ENCODE measurements at places on chromosomes 3 and 15. TPM values are rescaled to one million over a fixed set of nuclear protein-coding genes. Genes with fewer than 3 reads are reported as not detected.

The P2RY12 gene
- not detected for total RNA-seq

The RYR3 gene
- total RNA-seq, result not detected

The SLC27A2 gene
- total RNA-seq, result 0.84 TPM

The MON1A gene
- total RNA-seq, result 18.6 TPM

The FAM107A gene
- not detected for total RNA-seq

All from MCF 10A (cell line).